ENCODE measurements at places on chromosomes 16 and 17.

GRCh38 chr17:50787106-50787505 is 19.8 kb upstream of the ANKRD40CL start:
- DNase-seq, result no peak

DNA sequence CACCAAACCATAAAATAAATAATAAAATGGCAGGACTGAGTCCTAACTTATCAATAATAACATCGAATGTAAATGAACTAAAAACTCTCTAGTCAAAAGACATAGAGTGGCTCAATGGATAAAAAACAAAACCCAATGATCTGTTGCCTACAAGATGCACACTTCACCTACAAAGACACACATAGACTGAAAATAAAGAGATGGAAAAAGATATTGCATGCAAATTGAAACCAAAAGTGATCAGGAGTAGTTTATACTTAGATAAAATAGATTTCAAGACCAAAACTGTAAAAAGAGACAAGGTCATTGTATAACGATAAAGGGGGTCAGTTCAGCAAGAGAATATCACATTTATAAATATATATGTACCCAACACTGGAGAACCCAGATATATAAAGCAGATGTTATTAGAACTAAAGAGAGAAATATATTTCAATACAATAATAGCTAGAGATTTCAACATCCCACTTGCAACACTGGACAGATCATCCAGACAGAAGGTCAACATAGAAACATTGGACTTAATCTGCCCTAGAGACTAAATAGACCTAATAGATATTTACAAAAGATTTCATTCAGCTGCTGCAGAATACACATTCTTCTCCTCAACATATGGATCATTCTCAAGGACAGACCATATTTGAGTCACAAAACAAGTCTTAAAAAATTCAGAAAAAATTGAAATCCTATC is 29.8 kb downstream of the SLC47A2 start:
- DNase-seq, result no peak

DNA sequence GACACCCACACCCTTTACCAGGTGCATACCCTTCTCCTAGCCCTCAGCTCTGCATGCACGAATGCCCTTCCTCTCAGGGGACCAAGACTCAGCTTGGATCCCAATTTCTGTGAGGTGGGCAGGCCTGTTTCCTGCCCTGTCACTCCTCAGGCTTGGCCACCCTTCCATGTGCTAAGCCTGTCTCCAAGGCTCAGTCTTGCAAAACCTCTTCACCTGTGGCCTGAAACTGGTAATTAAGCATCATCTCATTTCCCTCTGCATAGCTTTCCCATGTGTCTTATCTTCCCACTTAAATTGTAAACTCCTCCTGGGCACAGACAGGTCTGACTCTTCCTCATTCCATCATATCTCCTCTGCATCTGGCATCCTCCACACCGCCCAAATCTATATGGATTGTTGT is 31.0 kb upstream of the SMPD3 start:
- no peak for DNase-seq

DNA sequence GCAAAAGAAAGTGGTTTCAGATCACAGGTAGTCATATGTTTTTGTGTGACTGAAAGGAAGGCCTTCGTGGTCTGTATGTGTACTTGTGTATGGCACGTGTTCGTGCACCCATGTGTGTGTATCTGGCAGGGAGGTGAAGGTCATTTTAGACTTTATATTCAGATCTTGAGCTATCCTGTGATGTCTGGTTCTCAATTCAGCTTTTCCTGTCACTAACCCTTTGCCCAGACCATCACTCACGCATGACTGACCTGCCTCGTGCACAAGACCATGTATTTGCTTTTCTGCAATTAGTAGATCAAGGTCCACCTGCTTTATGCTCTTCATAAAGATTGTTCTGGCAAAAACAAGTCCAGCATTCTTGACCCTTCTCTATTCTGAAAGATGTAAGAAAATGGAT is 139.7 kb upstream of the MAF start:
- DNase-seq, result no peak

GRCh38 chr17:9215465-9215864 is 194.2 kb downstream of the NTN1 start:
- no peak for DNase-seq

DNA sequence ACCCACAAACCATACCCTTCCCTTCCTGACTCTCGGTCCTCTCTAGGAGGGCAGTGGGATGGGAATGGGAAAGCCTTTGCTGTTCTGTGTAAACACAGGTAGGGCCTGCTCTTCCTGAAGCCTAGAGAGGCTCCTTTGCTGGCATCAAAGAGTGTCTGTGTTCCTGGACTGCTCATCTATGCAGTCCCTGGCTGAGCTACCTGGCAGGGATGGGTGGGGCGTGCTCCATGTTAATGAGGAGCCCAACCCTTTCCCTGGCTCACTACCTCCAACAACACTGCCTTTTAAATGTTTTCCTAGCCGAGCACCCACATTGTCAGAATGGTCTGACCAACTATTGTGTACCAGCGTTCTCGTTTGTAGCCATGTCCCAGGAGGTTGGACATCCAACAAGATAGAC is 26.6 kb upstream of the NAGLU start:
- DNase-seq, result no peak

DNA sequence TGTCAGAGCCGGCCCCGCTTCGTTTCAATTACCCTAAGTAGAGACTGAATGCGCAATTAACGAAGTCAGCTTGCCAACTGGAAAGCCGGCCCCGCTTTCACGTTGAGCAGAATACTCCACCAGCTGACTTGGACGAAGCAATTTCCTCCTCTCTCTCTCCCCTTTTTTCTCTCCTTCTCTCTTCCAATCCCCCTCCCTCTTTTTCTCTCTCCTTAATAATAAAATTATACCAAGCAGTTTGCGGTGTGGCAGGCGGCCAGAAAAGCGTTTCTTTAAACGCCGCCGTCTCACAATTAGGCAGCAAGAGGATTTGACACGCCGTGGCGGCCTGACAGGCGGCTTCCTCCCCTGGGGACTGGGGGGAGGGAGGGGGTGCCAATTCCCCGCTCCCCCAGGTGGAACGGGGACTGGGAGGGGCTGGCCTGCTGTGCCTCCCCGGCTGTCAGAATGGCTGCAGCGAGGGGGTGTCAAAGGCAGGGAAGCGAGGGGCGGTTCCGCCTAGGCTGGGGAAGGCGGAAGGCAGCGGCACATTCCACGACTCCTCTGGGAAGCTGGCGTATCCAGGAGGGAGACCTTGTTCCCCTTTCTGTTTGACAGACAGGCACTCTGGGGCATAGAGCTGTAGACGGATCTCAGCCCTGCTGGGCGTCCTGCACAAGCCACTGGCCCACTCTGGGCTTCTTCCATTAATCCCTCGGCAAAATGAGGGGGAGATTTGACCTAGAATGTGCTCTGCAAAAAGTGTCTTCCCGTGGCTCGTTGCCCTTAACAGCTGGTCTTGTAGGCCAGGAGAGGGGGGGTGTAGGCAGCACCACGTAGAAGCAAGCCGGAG is 52.7 kb downstream of the SREBF1 start:
- no peak for DNase-seq

DNA sequence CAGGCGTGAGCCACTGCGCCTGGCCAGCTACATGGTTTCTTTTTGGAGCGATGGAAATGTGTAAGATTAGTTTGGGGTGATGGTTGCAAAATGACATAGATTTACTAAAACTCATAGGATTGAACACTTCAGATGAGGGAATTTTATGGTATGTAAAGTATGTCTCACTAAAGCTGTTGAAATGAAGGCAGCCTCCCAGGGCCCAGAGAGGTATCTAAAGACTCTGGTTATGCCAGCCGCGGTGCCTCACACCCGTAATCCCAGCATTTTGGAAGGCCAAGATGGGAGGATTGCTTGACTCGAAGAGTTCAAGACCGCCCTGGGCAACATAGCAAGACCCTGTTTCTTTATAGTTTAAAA is 254.9 kb downstream of the PARN start:
- DNase-seq, result no peak

GRCh38 chr16:15658556-15658955 is 8.5 kb downstream of the NDE1 start:
- no peak for DNase-seq

- no peak for DNase-seq
Measured at GRCh38 chr17:50618300-50618699, 16.4 kb upstream of the ABCC3 start.
